ENCODE measurements at places on chromosomes 5 and 9.

DNA sequence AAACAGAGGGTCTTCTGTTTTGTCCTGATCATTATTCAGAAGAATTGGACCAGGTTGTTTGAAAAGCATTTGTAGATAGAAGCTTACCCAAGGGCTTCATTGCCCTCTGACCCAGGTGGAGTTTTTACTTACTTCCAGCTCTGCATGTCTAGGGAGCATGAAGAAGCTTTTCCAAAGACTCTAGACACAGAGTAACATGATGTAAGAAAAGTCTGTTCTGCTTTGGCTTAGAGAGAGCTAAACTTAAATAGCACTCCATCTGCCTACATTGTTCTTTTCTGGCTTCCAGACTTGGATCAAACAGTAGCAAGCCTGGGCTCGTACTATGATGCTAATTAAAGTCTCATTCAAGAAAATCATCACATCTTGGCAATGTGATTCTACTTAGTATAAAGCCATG, 112.1 kb downstream of the SNCAIP start:
- DNase-seq: no peak

DNA sequence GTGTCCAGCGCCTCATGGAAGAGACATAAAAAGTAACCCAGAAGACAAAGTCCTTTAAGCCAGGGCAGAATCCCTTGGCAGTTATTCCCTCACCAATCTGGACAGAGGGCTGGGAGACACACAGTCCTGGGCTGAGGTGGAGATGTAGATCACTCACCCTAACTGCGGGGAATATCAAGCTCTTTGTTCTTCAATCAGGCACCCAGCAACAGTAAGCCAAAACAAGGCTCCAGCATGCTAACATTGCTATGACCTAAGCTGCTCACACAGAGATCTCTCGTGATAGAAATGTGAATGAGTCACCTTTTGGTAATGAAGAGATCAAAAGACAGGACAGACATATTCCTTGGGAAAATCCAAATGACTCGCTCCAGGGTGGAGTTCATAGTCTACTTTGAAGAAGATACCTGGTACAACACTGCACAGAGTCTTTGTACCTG, 101.3 kb downstream of the FBN2 start:
- no peak for DNase-seq

DNA sequence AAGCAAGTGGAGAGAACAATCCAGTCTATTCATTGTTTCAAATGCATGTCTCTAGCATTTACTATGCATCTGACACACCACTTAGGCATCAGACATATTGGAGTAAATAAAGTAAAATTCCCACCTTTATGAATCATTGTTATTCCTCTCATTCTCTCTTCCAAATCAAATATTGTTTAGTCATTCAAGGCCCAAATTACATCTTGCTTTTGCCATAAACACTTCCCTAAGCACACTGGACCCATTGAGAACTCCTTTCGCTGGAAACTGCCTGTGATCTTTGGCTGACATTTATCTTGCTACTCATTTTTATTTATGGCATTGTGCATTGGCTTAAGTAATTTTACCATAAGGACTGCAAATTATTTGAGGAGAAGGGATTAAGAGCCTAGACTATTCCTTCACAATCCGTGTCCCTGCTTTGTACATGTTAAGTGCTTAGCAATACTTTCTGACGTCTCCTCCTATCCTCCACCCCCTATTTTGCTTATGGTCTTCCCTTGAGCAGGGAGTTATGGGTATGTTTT, 7.4 kb downstream of the C5orf46 start:
- DNase-seq: no peak

GRCh38 chr9:97283768-97284167, 23.7 kb upstream of the CCDC180 start:
- no peak for DNase-seq

DNA sequence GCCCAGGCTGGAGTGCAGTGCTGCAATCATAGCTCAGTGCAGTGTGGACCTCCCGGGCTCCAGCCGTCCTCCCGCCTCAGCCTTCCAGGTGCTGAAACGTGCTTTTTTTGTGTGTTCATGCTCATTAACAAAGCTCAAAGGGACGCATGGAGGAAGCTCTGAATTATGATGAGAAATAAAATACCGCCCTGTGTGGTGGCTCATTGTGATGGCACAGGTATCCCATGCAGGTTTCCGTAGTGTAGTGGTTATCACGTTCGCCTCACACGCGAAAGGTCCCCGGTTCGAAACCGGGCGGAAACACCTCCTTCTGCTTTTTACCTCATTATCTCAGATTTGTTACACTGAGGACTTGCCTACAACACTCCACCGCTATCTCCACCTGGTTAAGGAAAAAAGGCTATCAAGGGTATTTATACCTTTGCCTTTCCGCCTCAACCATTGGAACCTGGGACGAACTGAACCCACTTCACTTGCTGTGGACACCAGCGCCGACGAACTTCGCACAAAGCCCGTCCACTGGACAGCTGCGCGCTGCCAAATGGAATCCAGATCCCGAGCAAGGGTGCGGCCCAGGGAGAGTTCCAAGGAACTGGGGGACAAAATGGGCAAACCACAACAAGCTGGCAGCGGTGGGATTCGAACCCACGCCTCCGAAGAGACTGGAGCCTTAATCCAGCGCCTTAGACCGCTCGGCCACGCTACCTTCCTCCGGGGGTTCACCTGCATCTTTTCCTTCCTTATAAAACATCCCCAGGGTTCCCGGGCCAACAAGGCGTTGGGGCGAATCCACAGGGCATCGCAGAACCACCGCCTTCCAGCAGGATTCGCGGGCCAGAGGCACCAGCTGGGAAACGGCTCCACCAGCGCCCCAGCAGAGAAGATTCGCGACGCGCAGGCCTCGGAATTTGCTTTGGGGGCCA, 26.3 kb downstream of the OR2V2 start:
- DNase-seq: no peak

- no peak for DNase-seq
Observed at GRCh38 chr9:90975781-90976538, 174.3 kb downstream of the SYK start.

GRCh38 chr5:145872914-145873313, at the start of gene GRXCR2:
TSS of gene GRXCR2 (minus strand) at chr5:145873014. CDS start at chr5:145872968, 46 bp downstream.
- DNase-seq: no peak

DNA sequence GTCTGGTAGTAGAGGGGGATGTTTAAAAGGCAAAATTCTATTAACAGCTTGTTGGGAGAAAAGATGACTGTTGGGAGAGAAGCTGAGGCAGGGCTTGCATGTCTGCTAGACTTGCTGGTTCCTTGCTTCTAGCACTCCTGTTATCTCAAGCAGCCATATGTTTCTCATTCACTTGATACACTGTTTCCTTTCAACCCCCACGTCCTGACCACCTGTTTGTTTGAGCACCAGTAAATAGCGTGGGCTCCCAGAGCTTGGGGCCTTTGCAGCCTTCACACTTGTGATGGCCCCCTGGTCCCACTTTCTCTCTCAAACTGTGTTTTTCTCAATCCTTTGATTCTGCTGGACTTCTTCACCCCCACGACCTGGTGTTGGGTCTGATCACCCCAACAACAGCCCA, 111.7 kb upstream of the TMEM161B start:
- no peak for DNase-seq

- no peak for DNase-seq
Observed at GRCh38 chr9:109451311-109452025, 46.6 kb downstream of the PTPN3 start.

DNA sequence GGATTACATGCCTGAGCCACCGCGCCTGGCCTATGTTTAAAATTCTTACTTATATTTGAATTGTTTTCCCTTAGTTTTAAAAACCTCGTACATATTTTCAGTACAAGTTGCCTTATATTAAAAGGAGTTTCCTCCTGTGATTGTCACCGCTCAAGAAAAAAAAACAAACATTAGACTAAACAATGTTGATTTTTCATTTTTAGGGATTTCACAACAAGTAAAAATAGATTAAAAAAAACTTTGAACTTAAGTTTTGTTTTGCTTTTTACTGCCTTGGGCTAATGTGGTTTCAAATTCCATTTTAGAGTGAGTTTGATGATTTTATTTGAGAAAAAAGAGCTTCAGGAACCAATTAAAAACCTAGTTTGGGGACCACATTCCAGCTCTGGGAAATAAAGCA, 1196.6 kb upstream of the CDH18 start:
- DNase-seq: no peak

- DNase-seq: no peak
Observed at GRCh38 chr5:143653256-143653655, 158.7 kb upstream of the HMHB1 start.

- no peak for DNase-seq
Observed at GRCh38 chr9:706606-707459, 134.7 kb upstream of the DMRT1 start.

GRCh38 chr9:20376731-20377375, 245.4 kb downstream of the MLLT3 start:
- peak; percentile 46 for DNase-seq

DNA sequence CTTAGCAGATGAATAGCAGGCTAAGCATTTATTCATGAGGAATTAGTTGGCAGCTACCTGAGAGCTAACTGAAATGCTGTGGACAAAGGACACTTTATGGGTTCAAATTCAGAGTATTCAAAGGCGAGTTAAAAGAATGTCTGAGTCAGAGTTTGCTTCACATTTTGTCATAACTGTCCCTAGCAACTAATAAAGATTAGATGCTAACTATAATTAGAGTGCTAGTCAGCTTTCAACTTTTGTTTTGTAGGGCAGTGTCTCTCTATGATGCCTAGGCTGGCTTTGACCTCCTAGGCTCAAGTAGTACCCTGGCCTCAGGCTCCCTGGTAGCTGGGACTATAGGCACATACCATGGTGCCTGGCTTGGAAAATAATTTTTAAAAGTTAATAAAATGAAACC, 4.6 kb downstream of the SMC5 start:
- no peak for DNase-seq
